ENCODE measurements at places on chromosomes 2 and 18. TPM values are rescaled to one million over a fixed set of nuclear protein-coding genes. Genes with fewer than 3 reads are reported as not detected.

- DNase-seq, result no peak
- H3K27me3 ChIP-seq, result no peaks in the 10 kb centered on the region
- peaks cover 16% of the 10 kb centered on the region for H3K4me1 ChIP-seq
- peaks cover 76% of the 10 kb centered on the region for H3K36me3 ChIP-seq
- H3K27ac ChIP-seq, result no peak overlapping the region
These were observed 32.4 kb downstream of the ACTR3 start for GRCh38 chr2:113922335-113922734.

DNA sequence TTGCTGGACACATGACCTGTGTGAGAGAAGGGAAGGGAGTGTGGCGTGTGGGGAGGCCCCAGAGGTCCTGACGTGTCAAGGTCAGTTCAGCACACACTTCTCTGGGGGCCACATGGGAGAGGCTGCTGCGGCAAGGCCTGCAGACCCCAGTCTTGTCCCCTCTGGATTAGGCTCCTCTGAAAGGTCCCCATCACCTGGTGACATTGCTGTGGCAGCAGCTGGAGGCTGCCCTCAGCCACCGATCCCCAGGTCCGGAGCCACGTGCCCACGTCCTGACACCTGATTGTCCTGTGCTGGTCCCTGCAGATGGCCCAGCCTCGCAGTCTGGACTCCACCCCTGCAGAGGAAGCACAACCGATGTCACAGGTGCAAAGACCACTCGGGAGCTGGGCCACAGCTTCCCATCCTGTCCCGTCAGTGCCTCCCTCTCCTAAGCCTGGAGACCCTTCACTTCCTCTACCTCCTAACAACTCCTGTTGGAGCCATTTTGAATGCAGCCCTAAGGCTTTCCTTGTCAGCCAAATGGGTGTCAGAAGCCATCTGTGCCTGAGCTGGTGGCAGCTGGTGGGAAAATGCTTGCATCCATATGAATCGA, 12.7 kb downstream of the TMEM177 start:
- peaks cover 13% of the 10 kb centered on the region for H3K4me1 ChIP-seq
- peaks cover 34% of the 10 kb centered on the region for H3K36me3 ChIP-seq
- no peak overlapping the region for H3K4me3 ChIP-seq
- DNase-seq, result no peak

The AKAIN1 gene
- polyA plus RNA-seq, result not detected

The RSAD2 gene
- 1.4 TPM for polyA plus RNA-seq

The APOB gene
- polyA plus RNA-seq, result not detected

The CAVIN2 gene
- polyA plus RNA-seq, result 6.2 TPM

The MEIS1 gene
- polyA plus RNA-seq, result 9.8 TPM

- no peak for DNase-seq
- H3K4me3 ChIP-seq, result no peak overlapping the region
- H3K27ac ChIP-seq, result no peak overlapping the region
- H3K36me3 ChIP-seq, result no peaks in the 10 kb centered on the region
These were observed 28.6 kb upstream of the POU3F3 start for GRCh38 chr2:104825124-104825865.

GRCh38 chr2:145748927-145749326, 1229.0 kb upstream of the ZEB2 start:
- no peak overlapping the region for H3K27ac ChIP-seq
- no peak for DNase-seq
- no peaks in the 10 kb centered on the region for H3K27me3 ChIP-seq
- no peak overlapping the region for H3K4me3 ChIP-seq

GRCh38 chr2:239275847-239276831, 124.7 kb downstream of the HDAC4 start:
- peak overlapping the region; percentile 77 for H3K27ac ChIP-seq
- peak; percentile 35 for DNase-seq
- peaks cover 43% of the 10 kb centered on the region for H3K4me1 ChIP-seq

- no peak for DNase-seq
- no peaks in the 10 kb centered on the region for H3K4me1 ChIP-seq
- no peak overlapping the region for H3K27ac ChIP-seq
- no peaks in the 10 kb centered on the region for H3K36me3 ChIP-seq
- H3K27me3 ChIP-seq, result no peaks in the 10 kb centered on the region
- H3K4me3 ChIP-seq, result no peak overlapping the region
These were observed 310.0 kb upstream of the UBE2E3 start for GRCh38 chr2:180670302-180671003.

The MYCN gene
- 1.7 TPM for polyA plus RNA-seq

DNA sequence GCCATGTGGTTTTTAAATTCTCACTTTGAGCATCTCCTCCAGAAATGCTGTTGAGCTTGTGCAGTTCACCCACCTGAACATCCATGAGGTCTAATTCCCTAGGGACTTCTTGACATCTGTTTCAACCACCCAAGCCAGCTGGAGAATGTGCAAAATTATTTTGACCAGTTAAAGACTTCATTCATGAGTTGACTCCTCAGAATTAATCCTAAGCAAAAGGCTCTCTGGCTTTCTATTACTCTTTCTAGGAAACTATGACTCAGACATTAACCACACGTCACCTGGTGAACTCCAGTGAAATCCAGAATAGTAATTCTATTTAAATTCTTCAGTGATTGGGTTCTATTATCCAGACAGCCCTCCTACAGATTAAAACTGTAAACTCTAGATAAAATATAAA, 247.5 kb downstream of the NBAS start:
- no peak overlapping the region for H3K4me3 ChIP-seq
- H3K27ac ChIP-seq, result no peak overlapping the region
- no peaks in the 10 kb centered on the region for H3K27me3 ChIP-seq
- H3K36me3 ChIP-seq, result no peaks in the 10 kb centered on the region

DNA sequence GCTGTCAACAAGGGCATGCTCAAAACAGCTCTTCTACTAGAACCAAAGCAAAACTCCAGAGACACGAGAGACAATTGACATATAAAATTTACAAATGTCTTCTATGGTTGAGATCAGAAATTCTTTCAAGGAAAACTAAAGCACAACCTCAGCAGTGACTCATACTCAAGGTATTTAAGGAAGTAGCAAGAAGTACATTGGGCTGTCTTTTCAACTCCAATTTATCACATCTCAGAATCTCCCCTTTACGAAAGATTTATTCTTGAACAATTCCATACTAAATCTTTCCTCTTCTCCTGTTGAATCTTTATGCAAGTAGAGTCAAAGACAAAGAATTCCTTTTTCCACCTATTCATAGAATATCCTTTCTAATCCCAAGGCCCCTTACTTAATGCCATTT, 324.0 kb downstream of the IRS1 start:
- DNase-seq, result no peak
- H3K4me3 ChIP-seq, result no peak overlapping the region
- H3K27ac ChIP-seq, result no peak overlapping the region
- no peaks in the 10 kb centered on the region for H3K36me3 ChIP-seq

The CDH2 gene
- polyA plus RNA-seq, result 1.3 TPM

- H3K27me3 ChIP-seq, result no peaks in the 10 kb centered on the region
- H3K4me3 ChIP-seq, result no peak overlapping the region
- DNase-seq, result no peak
- peaks cover 8% of the 10 kb centered on the region for H3K4me1 ChIP-seq
- no peaks in the 10 kb centered on the region for H3K36me3 ChIP-seq
These were observed 81.0 kb downstream of the SUMO1 start for GRCh38 chr2:202157211-202157990.

DNA sequence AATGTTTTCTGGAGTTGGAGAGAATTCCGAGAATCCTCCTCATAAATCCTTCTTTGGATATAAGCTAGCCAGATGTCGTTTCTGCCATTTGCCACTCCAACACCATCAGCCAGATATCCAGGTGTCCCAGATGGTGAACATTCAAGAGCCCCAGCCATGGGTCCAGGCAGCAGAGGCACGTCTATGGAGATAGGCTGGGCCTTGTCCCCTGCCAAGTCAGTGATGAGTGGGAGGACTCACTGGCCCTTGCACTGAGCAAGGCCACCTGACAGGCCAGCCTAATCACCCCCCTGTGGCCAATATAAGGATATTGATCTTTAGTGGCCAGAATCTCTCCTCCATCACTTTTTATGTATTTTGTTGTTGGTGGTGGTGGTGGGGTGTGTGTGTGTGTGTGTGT, 28.0 kb downstream of the ARID5A start:
- H3K27me3 ChIP-seq, result no peaks in the 10 kb centered on the region
- H3K4me1 ChIP-seq, result no peaks in the 10 kb centered on the region
- no peak overlapping the region for H3K27ac ChIP-seq
- no peak overlapping the region for H3K4me3 ChIP-seq
- no peaks in the 10 kb centered on the region for H3K36me3 ChIP-seq
- DNase-seq, result no peak

- peaks cover 7% of the 10 kb centered on the region for H3K36me3 ChIP-seq
- no peak overlapping the region for H3K27ac ChIP-seq
- no peak overlapping the region for H3K4me3 ChIP-seq
- no peak for DNase-seq
- no peaks in the 10 kb centered on the region for H3K4me1 ChIP-seq
These were observed 15.1 kb upstream of the DYNC2LI1 start for GRCh38 chr2:43758739-43759138.

The UGT1A3 gene
- not detected for polyA plus RNA-seq

DNA sequence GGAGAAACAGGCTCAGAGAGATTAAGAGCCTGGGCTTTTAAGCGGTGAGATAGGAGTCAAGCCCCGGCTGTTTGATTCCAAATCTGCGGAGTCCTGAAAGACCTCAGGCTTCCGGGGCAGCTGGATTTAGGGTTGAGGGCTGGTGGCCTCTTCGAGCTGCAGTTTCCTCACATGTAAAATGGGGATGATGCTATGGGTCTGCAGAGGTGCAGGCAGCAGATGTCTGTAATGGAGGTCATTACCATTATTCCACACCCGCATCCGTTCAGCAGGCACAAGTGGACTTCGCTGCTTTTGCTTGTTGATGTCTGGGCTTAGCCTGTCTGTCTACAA, 175.6 kb upstream of the HS6ST1 start:
- no peak overlapping the region for H3K4me3 ChIP-seq
- H3K36me3 ChIP-seq, result no peaks in the 10 kb centered on the region
- H3K27ac ChIP-seq, result no peak overlapping the region
- H3K4me1 ChIP-seq, result peaks cover 14% of the 10 kb centered on the region

GRCh38 chr2:210224941-210225672, at the start of gene ACADL:
Gene ACADL, minus strand, starts transcription at chr2:210225447. Its CDS starts 184 bp downstream, at chr2:210225263.
- peaks cover 21% of the 10 kb centered on the region for H3K27me3 ChIP-seq
- peak; percentile 90 for DNase-seq
- no peaks in the 10 kb centered on the region for H3K36me3 ChIP-seq
- H3K4me1 ChIP-seq, result peaks cover 15% of the 10 kb centered on the region

- no peak overlapping the region for H3K27ac ChIP-seq
- no peaks in the 10 kb centered on the region for H3K27me3 ChIP-seq
- H3K4me3 ChIP-seq, result no peak overlapping the region
- no peaks in the 10 kb centered on the region for H3K36me3 ChIP-seq
- DNase-seq, result peak; percentile 42
These were observed 78.9 kb downstream of the ZBTB7C start for GRCh38 chr18:48330016-48330991.

DNA sequence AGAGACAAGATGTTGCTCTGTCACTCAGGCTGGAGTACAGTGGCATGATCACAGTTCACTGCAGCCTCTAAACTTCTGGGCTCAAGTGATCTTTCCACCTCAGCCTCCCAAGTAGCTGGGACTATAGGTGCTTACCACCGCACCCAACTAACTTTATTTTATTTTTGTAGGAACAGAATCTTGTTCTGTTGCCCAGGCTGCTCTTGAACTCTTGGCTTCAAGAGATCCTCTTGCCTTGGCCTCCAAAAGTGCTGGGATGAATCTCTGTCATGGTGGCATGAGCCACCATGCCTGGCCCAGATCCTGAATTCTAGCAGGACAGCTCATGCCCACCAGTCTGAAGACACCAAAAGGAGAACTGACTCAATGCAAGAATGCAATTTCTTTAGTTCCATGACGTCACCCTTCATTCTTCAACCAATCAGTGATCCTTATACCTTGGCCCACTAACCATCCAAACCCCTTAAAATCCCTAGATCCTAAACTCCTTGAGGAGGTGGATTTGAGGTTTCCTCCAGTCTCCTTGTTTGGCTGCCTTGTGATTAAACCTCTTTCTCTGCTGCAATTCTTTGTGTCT, 25.6 kb upstream of the CXXC1 start:
- no peaks in the 10 kb centered on the region for H3K27me3 ChIP-seq
- no peak for DNase-seq
- H3K4me1 ChIP-seq, result peaks cover 7% of the 10 kb centered on the region
- H3K27ac ChIP-seq, result no peak overlapping the region
- H3K36me3 ChIP-seq, result no peaks in the 10 kb centered on the region

The CNGA3 gene
- polyA plus RNA-seq, result 0.13 TPM

- no peak overlapping the region for H3K27ac ChIP-seq
- peaks cover 10% of the 10 kb centered on the region for H3K4me1 ChIP-seq
- no peak for DNase-seq
- no peaks in the 10 kb centered on the region for H3K27me3 ChIP-seq
- no peak overlapping the region for H3K4me3 ChIP-seq
- peaks cover 9% of the 10 kb centered on the region for H3K36me3 ChIP-seq
These were observed 162.2 kb downstream of the PRPF40A start for GRCh38 chr2:152555048-152555447.
